Stimulated activated CD4-positive, alpha-beta T cell treated with anti-CD3 and anti-CD28 coated beads, Interleukin-15, amount 100 ng/mL, for 1 hour (primary cell): ENCODE measurements at places on chromosomes 7 and 10.

DNA sequence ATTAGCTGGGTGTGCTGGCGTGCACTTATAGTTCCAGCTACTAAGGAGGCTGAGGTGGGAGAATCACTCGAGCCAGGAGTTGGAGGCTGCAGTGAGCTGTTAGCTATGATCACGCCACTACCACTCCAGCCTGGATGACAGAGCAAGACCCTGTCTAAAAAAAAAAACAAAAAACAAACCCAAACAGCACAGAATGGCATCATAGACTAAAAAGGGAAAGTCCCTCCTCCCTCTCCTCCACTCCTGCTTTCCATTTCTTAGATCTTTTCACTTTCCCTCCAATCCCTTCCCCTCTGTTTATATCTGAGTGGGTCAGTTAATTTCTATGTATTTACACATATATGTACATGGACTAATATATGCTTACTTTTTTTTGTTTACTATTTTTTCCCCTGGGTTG lies 10.4 kb upstream of the PIP4K2A start:
- DNase-seq: no peak

DNA sequence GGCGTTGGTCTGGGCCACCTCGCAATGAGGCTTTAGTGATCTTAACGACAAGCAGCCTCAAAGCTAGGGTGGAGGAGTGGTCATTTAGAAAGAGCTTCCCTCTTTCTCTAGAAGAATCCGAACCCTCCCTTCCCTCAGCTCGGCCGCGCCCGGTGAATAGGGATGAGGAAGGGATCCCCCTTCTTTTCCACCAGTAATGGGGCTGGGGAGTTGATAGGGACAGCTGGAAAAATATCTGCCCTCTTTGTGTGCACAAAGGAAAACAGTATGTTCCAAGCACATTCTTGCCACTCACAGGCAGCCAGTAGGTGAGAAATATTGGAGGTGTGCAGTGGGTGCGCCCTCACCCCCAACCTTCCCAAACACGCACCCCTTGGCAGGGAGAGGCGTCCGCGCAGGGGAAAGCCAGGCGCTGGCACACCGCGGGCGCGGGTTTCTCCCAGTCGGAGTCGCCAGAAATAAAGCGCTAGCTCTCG lies 6.5 kb downstream of the DLX5 start:
- no peak for DNase-seq

GRCh38 chr10:18619016-18619415 lies 32.4 kb downstream of the NSUN6 start:
- DNase-seq: no peak

- DNase-seq: no peak
Measured at GRCh38 chr10:103582331-103583123, 89.0 kb downstream of the NEURL1 start.

DNA sequence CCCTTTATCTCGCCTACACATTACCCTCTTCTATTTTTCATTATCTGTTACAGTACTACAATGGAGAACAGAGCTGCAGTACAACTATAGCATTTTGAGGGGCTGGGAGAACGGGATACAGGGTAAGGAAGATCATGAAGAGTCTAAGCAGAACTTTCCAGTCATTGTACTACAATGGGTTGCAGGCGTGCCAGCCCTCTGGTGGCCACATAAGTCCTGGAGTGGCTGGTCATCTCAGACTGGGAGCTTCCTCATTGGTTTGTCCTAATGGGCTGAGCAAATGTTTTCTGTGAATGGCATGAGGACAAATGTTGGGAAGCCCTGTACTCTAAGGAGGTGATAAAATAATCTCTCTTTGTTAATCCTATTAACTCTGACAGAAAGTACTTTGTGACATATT lies 33.0 kb downstream of the TMEM106B start:
- DNase-seq: no peak

- no peak for DNase-seq
Measured at GRCh38 chr10:24351961-24352360, 143.0 kb downstream of the KIAA1217 start.

GRCh38 chr10:110548002-110548401 lies 19.5 kb upstream of the SMC3 start:
- DNase-seq: no peak

- no peak for DNase-seq
Measured at GRCh38 chr10:20166096-20166675, 350.0 kb downstream of the PLXDC2 start.

GRCh38 chr7:66163186-66163610 lies 41.9 kb upstream of the TPST1 start:
- no peak for DNase-seq

DNA sequence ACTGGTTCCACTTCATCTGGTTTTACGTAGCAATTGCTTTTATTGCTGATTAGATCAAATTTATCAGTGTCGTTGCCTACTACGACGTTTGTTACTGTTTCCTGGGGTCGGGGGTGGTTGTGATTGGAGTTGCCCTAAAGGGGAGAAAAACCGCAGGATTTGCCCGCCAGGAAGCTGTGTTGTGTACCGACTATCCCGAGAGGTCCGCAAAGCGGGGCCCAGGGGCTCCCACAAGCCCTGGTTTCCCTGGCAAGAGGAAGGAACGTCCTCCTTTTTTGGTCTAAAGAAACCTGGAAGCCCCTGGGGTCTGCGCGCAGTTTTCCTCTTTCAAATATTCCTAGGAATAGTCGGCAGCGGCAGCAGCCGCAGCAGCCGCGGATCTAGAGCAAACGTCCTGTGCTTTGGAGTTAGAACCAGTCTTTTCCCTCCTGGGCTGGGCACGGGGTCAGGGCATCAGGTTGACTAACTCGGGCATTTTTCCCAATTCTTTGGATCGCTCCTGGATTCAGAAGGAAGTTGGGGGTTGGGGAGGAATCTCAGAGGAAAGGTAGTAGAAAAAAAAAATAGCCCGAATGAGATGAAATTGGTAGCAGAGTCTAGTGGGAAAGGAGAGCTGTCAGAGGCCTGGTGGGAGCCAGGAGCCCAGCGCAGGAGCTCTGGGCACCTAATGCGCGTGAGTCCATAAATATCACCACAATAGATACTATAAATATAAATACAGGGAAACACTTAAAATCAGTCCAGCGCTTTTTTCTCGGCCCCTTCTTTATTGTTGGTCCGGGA lies 4.6 kb downstream of the VAX1 start:
- no peak for DNase-seq

DNA sequence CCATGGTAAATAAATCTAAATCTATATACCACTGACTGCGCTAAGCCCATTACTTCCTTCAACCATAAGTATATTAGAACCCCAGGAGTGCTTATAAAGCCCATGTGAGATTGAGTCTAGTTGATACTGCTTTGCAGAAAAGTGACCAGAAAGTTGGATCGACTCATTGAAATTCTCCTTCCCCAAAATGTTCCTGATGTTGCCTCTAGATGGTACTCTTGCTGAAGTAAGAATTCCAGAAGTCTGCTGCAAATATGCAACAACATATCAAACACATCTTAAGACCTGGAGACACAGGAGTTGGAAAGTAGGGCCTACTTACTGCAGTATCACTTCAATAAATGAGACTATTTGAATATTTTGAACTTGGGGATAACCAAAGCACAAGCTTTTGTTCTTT lies 550.8 kb downstream of the IPMK start:
- no peak for DNase-seq

- DNase-seq: no peak
Measured at GRCh38 chr7:111958431-111958830, 247.8 kb downstream of the DOCK4 start.

- DNase-seq: no peak
Measured at GRCh38 chr10:132488231-132488821, 49.3 kb upstream of the INPP5A start.

- peak; percentile 8 for DNase-seq
Measured at GRCh38 chr10:103192451-103193106, 493 bp downstream of the NT5C2 start.

DNA sequence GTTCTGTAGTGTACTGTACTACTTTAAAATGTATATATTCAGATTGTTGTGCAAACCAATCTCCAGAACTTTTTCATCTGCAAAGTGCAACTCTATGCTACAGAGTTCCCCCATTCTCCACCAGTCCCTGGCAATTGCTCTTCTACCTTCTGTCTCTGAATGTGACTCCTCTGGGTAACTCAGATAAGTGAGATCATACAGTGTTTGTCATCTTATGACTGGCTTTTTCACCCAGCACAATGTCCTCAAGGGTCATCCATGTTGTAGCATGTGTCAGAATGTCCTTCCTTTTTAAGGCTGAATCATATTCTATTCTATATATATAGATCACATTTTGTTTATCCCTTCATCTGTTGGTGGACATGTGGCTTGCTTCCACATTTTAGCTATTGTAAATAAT lies 10.8 kb downstream of the SLIT1 start:
- no peak for DNase-seq

GRCh38 chr7:105782391-105783042 lies 93.9 kb downstream of the ATXN7L1 start:
- no peak for DNase-seq

DNA sequence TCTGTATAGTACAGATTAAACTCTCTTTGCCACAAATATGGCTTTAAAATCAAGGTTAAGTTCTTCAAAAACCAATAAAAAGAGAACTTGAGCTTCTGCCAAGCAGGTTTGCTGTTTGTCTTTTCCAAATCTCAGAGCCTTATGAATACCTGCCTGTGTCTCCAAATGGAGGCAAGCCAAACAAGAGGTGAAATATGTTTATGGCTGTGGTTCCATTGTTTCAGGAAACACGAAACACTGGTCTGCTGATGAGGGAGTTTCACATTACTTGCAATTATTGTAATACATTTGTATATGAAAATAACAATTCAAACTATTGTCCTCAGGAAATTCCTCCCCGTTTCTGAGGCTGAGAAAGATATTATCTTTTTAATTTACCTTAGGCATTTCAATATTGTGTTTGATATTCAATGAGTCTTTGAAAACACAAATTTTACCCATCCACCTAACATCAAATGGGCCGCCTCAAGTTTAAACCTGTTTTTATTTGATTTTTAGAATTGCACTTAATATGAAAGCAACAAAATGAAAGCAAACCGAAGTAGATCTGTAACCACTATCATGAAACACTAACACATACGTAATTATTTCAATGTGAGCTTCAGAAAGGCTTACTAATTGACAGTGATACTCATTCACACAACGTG lies 359.3 kb downstream of the HGF start:
- DNase-seq: no peak

DNA sequence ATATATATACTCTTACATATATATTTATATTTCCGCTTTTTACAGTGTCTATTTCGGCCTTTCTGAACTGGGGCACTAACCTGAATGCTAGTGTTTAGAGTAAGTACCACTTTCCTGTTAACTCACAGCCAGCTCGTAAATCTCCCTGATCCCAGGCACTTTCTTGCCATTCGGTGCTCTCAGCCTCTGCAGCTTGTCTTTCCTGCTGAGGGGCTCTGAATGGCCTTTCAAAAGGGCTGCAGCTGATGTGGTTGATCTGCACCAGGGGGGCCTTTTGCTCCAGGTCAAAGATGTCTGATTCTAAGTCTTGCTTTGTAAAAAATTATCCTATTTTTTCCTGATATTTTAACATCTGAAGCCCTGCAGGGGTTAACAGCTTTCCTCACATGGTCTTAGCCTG lies 25.5 kb upstream of the HPS1 start:
- DNase-seq: no peak

DNA sequence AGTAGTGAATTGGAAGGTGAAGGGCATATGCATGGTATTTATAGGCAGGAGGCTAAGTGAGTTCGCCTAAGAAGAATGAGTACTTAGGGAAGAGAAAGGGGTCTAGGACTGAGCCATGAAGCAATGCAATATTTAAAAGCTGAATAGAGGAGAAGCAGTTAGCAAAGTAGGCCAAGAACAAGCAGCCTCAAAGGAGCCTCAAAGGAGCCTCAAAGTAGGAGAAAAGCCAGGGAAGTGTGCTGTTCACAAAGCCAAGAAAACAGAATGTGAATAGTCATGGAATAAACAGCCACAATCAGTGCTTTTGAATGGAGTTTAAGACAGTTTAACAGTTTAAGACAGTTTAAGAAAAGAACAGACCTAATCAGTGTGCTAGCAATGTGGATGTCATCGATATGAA lies 762.0 kb downstream of the SORCS1 start:
- DNase-seq: no peak

DNA sequence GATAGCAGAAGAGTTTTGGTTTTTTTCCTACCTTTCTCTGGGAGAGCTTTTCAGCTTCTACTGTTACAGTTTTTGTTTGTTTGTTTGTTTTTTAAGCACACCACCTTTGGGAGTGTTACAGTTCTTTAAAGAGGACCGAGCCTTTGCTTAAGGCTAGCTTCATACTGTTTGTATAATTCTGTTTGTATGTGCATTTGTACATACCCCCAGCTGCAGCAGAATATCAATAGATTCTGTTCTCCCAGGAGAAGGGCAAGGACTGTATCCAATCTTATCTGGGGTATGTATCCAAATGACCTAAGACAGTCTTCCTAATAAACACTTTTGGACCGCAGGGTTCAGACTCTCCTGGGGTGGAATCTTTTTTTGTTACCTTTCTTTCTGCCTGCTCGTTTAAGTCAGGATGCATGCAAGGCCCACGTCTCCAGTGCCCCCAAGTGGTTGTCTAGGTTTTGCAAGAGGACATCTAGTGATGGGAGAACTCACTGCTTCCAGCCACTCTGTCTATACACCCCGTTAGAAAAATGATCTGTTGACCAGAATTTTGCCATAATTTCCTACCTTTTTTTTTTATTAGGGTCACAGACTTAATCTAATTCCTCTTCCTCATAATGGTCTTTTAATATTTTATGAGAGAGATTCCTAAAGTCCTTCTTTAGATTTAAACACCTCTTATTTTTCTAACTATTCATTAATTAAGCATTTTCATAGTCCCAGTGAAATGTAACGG lies 23.9 kb downstream of the NRF1 start:
- DNase-seq: peak; percentile 34

GRCh38 chr10:86821388-86821999 lies 65.1 kb downstream of the BMPR1A start:
- DNase-seq: no peak

DNA sequence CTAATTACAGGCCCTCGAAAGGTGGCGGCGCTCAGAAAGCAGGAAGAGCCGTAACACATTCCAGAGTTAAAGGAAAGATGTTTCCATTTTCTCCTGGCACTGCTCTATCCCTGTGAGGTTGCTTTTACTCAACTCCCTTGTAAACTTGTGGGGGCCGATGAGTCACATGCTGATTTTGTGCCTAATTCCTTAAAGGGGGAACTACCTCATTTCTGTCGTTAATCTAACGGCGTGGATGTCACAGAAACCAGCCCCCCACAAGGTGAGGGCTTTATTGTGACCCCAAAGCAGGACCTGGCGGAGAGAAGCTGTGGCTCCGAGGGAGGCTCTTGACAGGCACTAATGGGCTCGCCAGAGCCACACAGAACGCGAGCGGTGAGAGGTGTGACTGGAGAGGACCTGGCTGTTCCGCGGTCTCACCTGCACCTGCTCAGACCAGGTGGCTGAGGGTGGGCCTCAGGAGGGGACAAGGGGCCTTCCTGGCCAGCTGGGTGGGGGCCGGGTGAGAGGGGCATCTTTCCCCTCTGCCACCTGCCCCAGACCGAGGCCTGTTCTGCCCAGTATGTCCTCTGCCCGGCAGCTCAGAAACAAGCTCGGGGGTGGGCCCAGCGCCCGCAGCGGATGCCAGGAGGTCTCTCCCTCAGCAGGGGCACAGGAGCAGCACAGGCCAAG lies 50.9 kb downstream of the CALML3 start:
- DNase-seq: no peak
